ENCODE measurements at places on chromosomes 1 and 21.

- no peak for DNase-seq
Observed at GRCh38 chr21:34912022-34912945, 136.8 kb downstream of the RUNX1 start.

GRCh38 chr1:68181165-68181556 lies 51.2 kb downstream of the WLS start:
- no peak for DNase-seq

DNA sequence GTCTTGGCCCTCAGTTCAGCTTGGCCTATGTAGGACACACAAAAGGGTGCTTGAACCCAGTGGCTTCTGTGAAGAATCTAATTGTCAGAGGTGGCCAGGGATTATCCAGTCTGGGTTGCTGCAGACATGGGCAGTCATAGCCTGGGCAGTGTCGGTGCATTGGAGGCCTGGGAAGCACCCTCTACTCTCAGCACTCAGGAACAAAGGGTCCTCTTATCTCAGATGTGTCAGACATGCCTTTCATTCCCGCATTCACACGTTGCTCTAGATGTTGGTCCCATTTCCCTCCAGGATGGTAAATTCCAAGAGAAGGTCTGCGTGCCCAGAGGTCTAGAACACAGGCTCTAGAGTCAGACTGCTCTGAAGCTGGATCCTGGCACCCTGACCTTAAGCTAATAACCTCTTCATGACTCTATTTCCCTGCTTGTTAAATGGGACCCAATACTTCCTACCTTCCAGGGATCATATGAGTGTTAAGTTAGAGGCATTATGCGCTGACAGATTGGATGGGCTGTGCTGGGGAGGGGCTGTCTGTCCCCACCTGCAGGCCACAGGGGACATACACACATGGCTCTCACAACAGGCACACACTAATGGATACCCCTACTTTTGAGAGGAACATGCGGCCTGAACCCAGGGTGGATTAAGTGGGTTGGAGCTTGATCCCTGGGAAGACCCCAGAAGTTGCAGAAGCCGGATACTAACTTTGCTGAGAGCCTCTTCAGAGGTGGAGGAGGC lies 16.5 kb upstream of the EDN2 start:
- no peak for DNase-seq

DNA sequence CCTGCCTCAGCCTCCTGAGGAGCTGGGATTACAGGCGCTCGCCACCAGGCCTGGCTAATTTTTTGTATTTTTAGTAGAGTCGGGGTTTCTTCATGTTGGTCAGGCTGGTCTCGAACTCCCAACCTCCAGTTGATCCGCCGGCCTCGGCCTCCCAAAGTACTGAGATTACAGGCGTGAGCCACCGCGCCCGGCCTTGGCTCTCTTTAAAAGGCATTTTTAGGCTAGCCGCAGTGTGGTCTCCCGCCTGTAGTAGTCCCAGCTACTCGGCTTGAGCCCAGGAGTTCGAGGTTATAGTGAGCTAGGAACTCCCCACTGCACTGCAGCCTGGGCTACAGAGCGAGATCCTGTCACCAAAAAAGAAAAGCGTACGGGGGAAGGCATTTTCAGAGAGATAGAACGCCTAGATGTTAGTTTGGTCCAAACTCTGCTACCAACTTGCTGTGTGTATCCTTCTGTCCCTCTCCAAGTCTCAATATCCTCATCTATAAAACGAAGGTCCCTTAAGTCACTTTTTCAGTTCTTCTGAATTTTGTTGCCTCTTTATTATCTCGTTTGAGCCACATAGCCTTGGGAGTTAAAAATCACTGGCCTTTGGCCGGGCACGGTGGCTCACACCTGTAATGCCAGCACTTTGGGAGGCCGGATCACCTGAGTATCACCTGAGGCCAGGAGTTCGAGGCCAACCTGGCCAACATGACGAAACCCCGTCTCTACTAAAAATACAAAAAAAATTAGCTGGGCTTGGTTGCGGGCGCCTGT lies 734 bp downstream of the MED18 start:
- DNase-seq: no peak

- no peak for DNase-seq
Observed at GRCh38 chr1:243848858-243849420, 1.1 kb downstream of the AKT3 start.

DNA sequence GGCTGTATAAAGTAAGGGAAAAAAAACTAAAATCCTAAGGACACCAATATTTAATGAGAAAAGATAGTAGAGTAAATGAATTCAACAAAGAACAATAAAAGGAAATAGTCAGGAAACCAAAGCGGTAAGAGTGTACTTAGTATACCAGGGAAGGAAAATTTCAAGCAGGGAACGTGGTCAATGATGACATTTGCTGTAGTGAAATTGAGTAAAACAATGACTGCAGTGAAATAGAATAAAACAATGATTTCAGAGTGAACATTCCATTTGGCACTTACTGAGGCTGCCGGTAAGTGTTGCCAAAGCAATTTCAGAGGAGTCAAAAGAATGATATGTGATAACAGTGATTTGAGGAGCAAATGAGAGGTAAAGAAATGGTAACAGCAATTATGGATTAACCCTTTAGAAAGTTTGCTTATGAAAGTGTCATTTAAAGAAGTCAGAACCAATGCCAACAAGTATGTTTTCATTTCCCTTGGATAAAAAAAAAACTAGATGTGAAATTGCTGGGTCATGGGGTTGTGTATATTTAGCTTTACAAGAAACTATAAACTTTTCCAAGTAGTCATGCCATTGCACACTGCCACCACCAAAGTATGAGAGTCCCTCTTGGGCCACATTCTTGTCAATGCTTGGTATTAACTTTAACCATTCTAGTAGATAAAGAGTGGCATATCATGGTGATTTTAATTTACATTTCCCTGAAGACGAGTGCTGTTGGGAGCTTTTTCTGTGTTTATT lies 50.5 kb downstream of the VCAM1 start:
- no peak for DNase-seq

DNA sequence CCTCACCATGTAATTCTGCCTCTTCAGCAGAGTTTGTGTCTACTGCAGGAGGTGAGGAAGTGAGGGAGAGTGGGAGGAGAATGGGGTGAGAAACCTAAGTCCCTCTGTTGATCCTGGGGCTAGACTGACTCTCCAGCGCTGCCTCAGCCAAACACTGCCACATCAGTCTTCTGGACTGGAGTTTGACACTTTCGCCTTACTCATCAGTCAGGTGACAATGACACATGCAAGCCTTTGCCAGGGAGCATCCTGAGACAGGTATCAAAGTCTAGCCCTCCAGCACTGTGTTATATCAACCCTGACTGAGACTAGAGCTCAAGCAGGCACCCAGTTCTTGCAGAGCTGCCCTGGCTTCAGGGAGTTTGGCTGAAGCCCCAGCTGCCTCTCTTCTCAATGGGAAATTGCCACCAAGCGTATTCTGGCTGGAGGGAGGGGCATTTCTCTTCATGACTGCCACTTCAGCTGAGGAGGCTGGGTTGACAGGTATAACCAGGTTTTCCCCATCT lies 33.3 kb upstream of the SUCO start:
- no peak for DNase-seq

DNA sequence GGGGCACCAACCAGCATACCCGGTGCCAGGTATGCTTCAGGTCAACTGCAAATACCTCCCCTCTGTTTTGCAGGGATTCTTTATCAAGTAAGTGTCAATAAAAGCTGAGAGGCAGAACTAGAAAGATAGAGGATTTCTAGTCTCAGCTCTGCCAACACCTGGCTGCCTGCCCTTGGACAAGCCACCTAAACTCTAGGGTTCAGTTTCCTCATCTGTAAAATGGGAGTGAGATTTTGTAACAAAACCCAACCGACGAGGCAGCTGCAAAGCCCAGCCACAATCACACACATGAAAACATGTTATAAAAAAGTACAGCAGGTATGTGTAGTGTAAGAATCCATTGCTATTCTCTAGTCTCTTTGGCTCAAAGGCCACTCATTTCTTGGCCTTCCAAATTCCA lies 8.2 kb downstream of the SSBP3 start:
- no peak for DNase-seq

DNA sequence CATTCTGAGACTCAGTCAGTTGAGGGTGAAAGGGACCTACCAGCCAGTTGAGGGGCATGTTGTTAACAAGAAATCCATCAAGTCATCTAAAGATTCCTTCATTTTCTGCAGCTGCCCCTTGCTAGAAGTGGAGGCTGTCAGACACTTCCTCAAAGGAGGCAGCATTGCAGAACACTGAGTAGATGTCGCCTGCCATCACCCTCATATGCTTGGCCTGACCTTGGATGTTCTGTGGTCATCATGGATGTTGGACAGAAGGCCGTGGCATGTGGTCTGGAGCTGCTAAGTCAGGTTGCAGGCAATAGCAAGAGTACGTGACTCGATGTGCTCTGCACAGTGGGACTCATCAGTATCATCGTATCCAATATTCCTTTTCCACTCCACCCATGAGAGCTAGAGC lies 70.6 kb downstream of the GATAD2B start:
- DNase-seq: no peak

DNA sequence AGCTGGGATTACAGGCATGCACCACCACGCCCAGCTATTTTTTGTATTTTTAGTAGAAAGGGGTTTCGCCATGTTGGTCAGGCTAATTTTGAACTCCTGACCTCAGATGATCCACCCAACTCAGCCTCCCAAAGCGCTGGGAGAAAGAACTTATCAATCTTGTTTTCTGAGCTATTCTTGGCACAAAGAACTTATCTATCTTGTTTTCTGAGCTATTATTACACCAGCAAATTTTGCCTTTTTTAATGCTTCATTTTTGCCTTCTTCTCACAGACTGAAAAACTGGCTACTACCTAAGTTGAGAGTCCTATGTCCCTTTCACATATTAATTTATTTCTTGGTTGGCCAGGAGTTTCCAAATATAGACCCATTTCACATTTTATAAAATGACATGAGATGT lies 9.3 kb downstream of the SLC16A1 start:
- no peak for DNase-seq

DNA sequence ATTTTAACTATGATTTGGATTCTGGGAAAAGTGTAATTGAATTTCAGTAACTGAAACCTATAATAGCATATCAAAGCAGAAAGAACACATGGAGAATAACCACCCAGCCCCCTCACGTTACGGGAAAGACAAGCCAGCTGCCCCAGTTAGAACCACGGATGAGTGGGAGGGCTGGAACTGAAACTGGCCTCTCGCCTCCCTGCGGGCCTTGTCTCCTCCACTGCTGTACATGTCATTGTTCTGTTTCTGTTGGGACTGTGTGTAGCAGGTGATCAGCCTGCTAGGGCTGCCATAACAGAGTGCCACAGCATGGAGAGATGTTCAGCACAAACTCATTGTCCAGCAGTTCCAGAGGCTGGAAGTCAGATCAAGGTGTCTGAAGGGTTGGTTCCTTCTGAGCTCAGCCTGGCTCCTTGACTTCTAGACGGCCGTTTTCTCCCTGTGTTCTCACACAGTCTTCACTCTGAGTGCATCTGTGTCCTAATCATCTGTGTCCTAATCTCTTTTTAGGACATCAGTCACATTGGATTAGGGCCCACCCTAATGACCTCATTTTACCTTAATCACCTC lies 52.4 kb downstream of the MAP3K21 start:
- DNase-seq: no peak

Measured in T-cell (primary cell).